ENCODE measurements at places on chromosomes 3 and 15. TPM values are rescaled to one million over a fixed set of nuclear protein-coding genes. Genes with fewer than 3 reads are reported as not detected.

Gene ZNF609
- 13.8 TPM for total RNA-seq

Gene SCAANT1
- not detected for total RNA-seq

Gene LYZL4
- not detected for total RNA-seq

Gene ZNF502
- 1.7 TPM for total RNA-seq

Gene SH2D7
- not detected for total RNA-seq

Gene CFAP91
- not detected for total RNA-seq

Gene RPLP1
- 648 TPM for total RNA-seq

Gene PPP1R2
- 52.7 TPM for total RNA-seq

Gene ALS2CL
- 57.3 TPM for total RNA-seq

Gene LMAN1L
- not detected for total RNA-seq

Gene PAK6
- total RNA-seq: 39.2 TPM

Gene ARGFX
- total RNA-seq: not detected

Gene SLC9C1
- not detected for total RNA-seq

Gene PLCB2
- total RNA-seq: 1.4 TPM

Gene GPR160
- 1.1 TPM for total RNA-seq

Gene SERPINI1
- 3.8 TPM for total RNA-seq

Gene MED12L
- 0.05 TPM for total RNA-seq

Gene PLA2G4E
- total RNA-seq: 5.1 TPM

Gene LINGO1
- total RNA-seq: not detected

Gene IMPG2
- 0.05 TPM for total RNA-seq

Gene GOLGA8Q
- total RNA-seq: not detected

Gene DNAH12
- total RNA-seq: not detected

Gene CRTAP
- 145 TPM for total RNA-seq

Gene ZPLD1
- total RNA-seq: 0.28 TPM

Gene ITGA11
- total RNA-seq: 0.92 TPM

Gene MESP2
- total RNA-seq: 0.42 TPM

Gene STARD5
- 4.1 TPM for total RNA-seq

Gene C2CD4A
- total RNA-seq: 2.1 TPM

Gene ATP13A5
- 0.49 TPM for total RNA-seq

Gene PLA2G4D
- total RNA-seq: not detected

Gene MUC20
- 1.2 TPM for total RNA-seq

Gene IL12A
- 0.21 TPM for total RNA-seq

Gene GCSAM
- total RNA-seq: 2.4 TPM

Gene ANKUB1
- total RNA-seq: 1.7 TPM

Gene MYLK
- 6.5 TPM for total RNA-seq

Measured in airway epithelial cell (primary cell).